ENCODE measurements at places on chromosomes 3 and 15.
A peak's percentile ranks its signal among the peaks of the same experiment; 100 is the strongest.

DNA sequence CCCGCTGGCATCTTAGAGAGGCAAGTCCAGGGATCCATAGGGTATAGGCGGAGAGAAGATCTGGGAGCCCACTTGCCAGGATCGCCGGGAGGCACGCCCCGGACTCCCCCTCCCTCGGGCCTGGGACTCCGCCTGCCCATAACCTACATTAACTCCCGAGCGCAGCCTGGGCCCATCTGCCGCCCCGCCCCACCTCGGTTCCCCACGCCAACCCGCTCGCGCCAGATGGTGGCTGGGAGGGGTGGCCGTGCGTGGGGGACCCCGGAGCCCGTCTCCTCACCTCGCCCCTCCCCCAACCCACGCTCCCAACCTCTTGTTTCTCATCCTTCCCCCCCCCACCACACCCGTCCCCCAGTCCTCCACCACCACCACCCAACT is 1.7 kb upstream of the DLL4 start:
- DNase-seq, result no peak

DNA sequence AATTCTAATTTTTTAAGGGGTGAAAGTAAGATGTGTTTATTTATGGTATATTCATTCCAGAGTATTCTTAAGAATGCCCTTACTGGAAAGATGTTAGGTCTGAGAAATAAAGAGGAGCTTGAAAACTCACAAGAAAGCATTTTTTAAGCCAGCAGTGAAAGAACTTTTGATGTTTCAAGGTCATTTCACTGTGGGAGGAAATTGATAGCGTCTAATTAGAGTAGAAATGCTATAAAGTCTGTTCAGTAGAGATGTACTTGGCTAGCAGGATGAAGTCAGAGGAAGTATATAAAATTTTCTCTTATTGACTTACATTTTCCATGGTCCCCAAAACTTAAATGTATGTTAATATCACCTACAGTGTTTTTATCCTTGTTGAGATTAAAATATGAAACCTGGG is 354.6 kb downstream of the CNTN6 start:
- no peak for DNase-seq

GRCh38 chr3:5766848-5767247 is 579.3 kb downstream of the EDEM1 start:
- no peak for DNase-seq

DNA sequence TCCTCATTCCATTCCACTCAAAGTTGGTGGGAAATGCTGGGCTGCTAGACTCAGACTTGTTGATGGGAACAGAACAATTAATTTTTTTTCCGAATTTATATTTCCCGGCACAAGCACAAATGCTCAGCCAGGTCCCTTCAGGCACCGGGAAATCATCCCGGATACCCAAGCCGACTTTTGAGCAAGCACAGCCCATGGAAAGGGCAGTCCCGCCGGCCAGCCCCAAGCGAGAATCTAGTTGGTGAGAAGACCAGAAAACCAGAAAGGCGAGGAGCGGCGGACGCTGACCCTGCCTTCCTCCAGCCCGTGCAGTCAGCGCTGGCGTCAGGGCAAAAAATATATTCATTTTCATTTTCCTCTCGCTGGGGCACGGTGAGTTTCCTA is 763 bp upstream of the ZIC4 start:
- DNase-seq, result no peak

DNA sequence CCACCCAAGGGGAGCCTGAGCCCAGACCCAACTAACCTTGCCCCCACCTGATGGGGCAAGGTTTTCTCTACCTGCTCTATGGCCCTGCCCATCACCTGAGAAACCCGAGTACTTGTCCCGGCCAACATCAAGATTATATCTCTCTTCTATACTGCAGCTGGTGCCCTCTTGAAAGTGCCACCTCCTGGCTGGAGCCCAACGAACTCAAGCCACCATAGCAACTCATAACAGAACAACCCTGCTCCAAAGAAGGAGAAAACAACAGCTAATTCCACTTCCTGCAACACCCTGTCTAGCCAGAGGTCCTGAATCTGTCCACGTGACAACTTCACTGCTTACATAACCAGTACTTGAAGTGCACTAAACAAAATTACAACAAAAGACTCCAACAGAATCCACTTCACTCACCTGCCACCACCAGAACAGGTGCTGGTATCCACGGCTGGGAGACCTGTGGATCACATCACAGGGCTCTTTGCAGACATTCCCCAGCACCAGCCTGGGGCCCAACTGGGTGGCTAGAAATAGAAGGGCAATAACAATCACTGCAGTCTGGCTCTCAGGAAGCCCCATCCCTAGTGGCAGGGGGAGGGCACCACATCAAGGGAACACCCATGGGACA is 49.2 kb downstream of the PIERCE2 start:
- no peak for DNase-seq

GRCh38 chr3:74643636-74644035 is 29.2 kb upstream of the CNTN3 start:
- DNase-seq, result no peak

DNA sequence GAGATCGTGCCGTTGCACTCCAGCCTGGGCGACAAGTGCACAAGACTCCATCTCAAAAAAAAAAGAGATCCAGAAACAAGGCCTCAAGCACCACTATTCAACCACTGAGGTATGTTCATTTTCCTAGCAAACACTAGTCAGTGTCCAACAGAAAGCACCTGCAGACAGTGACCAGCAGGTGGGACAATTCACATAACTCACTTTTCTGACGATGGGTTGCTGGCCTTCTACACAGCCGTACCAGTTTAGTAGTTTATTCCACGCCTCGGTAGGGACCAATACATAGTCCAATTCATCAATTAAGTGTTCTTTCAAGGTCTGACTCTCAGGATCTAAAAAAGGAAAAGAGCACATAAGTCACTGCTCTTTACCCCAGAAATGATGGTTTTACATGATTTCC is 12.4 kb downstream of the USP4 start:
- no peak for DNase-seq

DNA sequence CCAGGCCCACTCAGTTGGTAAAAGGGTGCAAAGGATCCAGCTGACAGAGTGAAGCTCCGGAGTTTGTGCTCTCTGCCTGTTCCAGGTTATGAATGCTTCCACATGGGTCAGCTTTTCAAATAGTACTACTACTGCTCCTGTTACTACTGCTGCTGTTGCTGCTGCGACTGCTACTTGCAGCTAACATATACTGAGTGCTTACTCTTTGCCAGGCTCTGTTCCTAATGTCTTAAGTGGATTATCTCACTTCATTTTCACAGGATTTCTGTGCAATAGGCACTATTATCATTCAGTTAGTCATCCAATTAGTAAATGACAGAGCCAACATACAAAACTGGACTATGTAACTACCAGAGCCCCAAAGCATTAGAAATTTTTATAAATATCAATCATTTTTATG is 106.5 kb downstream of the IQCH start:
- DNase-seq, result no peak

- peak; percentile 30 for DNase-seq
These were observed 67.6 kb downstream of the FNDC3B start for GRCh38 chr3:172106989-172107388.

DNA sequence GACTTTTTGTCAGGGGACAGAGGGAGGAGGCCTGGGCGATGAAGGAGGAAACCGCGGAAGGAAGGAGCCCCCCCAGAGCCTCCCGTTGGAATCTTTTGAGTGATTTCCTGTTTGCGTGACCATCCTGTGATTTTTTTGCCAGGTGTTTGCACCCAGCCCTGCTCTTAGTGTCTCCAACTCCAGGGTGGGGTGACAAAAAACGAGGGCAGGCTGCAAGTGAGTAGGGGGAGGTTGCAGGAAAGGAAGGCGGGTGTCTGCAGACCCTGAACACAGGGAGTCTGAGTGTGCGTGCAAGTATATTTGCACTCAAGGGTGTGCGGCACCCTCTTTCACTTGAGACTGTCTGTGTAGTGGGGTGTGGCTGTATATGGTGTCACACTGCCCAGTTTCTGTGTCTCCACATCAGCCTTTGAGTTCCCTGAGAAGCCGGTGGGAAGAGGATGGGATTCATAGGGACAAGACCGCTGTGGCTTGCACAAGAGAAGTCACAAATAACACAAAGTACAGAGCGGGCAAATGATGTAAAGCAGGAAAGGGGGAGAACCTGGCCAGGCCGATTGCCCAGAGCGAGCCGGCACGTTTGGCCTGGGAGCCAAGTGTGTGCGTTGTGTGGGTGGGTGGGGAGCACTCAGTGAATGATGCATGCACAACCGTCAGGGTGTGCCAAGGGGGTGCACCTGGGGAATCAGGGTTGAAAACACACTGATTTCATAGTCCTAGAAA is 6.6 kb downstream of the ISLR2 start:
- no peak for DNase-seq

DNA sequence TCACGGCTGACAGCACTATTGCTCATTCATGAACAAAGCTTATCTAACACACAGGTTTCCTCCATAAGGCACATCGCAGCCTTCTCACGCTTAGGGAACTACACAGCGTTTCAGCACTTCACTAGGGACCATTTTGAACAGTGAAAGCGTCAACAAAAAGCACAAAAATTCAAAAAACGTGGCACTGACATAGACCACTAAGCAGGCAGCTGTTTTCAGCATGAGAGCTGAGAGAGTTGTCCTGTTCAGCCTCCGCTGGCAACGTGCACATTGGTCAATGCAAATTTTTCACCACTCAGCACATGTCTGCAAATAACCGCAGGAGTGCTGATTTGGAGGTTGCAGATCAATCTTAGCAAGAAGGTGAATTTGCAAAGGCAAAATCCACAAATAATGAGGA is 109.2 kb downstream of the LRRK1 start:
- no peak for DNase-seq

DNA sequence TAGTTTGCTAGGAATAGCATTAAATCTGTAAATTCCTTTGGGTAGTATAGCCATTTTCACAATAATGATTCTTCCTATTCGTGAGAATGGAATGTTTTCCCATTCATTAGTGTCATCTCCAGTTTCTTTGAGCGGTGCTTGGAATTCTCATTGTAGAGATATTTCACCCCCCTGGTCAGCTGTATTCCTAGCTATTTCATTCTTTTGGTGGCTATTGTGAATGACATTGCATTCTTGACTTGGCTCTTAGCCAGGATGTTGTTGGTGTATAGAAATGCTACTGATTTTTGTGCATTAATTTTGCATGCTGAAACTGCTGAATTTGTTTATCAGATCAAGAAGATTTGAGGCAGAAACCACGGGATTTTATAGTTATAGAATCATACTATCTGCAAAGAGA is 690.5 kb upstream of the ALCAM start:
- DNase-seq, result no peak

DNA sequence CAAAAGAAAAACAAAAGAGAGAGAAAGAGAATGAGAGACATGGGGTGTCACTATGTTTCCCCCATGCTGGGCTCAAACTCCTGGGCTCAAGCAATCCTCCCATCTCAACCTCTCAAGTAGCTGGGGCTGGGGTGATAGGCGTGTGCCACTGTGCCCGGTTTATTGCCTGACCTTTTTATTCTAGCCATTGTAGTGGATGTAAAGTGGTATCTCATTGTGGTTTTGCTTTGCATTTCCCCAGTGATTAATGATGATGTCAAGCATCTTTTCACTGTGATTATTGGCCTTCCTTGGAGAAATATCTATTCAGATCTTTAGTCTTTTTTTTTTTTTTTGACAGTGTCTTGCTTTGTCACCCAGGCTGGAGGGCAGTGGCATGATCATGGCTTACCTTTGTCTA is 37.7 kb upstream of the GK5 start:
- DNase-seq, result no peak

GRCh38 chr3:177589911-177590381 is 392.7 kb upstream of the TBL1XR1 start:
- DNase-seq, result no peak

DNA sequence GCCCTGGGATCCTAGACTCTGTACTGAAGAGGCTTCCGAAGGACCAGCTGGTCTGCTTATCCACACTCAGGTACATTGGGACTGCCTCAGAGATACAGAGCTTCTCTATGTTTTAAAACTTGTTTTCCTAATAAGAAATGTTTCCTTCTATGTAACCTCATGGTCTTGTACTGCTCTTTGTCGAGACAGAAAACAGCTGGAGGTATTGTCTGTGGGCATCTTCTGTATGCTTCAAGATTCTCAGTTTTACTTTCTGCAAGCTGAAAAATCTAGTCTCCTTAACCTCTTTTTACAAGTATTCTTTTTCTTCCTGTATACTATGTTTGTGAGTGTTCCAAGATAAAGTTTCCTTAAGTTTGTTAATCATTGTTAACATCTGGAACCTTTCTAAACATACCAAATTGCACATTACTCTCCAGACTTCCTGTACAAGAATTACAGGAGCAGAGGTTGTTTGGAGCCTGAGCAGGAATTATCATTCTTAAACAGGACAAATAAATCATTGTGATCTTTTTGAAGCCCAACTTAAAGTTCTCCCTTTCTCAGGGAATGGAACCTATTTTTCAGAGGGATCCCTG is 358.3 kb upstream of the CFAP20DC start:
- DNase-seq, result no peak

- no peak for DNase-seq
These were observed 11.6 kb downstream of the UPK1B start for GRCh38 chr3:119184796-119185570.

- no peak for DNase-seq
These were observed 56.2 kb upstream of the DLG1 start for GRCh38 chr3:197354568-197355001.

- no peak for DNase-seq
These were observed 4.2 kb upstream of the RPL29 start for GRCh38 chr3:51999846-52000245.

- no peak for DNase-seq
These were observed 8.7 kb downstream of the ATXN7 start for GRCh38 chr3:63872135-63872924.

DNA sequence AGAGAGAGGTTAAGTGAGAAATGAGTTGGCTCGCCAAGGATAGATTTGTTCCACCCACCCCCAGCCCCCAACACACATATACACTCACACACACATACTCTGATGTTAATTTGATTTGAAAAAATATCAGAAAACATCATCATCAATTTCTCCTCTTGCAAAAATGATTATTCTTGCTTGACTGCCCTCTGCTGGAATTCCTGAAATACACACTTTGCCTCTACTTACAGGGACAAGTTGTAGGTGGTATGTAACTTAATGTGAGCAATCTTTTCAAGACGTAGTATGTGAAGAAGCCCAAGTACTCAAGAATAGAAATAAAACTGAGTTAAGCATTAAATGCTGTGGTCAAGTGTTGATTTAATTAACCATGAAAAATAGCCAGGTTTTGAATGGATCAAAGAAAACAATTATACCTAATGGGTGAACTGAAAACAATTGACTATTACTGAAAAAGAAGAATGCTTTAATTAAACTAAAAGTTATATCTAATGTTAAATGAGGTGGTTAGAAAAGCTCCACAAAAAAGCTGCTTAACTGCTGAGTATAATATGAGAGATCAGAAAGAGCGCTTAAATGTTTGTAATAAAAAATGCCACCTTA is 46.6 kb upstream of the MDFIC2 start:
- DNase-seq, result no peak

- no peak for DNase-seq
These were observed 5.9 kb upstream of the C15orf39 start for GRCh38 chr15:75195766-75196241.

DNA sequence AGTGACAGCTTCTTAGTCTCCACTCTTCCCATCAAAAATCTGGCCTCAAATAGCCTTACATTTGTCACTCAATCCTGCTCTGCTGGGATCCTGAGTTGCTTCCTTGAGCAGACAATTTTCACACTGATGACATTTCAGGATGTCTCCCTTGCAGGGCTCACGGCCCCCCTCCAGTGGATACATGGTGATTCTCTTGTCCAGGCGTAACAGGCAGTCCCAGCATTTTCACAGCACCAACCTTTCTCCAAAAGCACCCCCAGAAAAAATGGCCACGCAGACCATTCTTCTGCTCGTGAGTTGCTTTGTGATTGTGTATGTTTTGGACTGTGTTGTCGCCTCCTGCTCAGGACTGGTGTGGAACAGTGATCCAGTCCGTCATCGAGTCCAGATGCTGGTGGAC is 47.4 kb upstream of the WNT7A start:
- no peak for DNase-seq
